NCI-H510A (cell line): ENCODE measurements at places on chromosomes 13 and 19.
A peak's percentile ranks its signal among the peaks of the same experiment; 100 is the strongest.

DNA sequence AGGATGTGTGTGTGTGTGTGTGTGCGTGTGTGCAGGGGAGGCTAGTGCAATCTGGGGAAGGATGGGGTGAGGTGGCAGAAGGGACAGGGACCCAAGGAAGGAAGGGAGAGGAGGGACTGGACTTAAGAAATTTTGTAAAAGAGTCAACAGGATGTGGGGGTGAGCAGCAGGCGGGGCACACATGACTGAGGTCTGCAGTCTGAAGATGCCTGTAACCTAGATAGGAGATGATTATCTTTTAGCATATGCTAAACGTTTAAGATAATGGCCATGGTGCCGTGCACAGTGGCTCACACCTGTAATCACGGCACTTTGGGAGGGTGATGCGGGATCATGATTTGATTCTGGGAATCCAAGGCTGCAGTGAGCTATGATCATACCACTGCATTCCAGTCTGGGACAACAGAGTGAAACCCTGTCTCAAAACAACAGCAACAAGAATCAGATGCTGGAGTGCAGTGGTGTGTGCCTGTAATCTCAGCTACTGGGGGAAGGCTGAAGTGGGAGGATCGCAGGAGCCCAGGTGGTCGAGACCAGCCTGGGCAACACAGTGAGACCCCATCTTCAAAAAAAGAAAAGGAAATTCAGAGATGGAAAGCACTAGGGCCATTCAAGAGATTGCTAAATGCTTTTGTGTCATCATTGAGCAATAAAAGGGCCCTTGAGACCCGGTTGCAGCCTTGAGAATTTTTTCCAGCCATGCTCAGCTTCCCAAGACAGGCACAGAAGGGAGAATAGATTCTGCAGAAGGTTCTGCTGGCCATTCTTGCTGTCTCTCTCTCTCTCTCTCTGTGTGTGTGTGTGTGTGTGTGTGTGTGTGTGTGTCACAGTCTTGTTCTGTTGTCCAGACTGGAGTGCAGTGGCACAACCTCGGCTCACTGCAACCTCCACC is 3.8 kb upstream of the ZNF414 start:
- no peak for DNase-seq

GRCh38 chr13:42373048-42373812 is 101.3 kb downstream of the AKAP11 start:
- DNase-seq: no peak

DNA sequence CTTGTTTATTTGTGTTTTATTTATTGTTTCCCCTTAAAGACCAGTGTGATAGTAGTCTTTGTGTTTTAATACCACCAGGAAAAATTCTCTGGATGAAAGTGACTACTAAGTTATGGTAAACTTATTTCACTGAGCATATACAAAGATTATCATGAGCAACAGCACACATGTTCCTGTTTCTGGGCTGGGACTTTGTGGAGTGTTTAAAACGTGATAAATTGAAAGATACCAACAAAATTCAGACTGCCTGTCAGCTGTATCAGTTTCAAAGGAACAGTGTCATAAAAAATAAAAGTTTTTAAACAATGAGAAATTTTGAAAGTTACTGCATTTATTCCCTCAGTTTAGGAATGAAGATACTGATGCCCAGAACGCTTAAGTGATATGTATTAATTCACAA is 259.4 kb downstream of the DACH1 start:
- no peak for DNase-seq

- no peak for DNase-seq
Measured at GRCh38 chr19:10797078-10797477, 38.9 kb downstream of the TMED1 start.

- no peak for DNase-seq
Measured at GRCh38 chr19:18657590-18658365, 20.9 kb downstream of the KLHL26 start.

DNA sequence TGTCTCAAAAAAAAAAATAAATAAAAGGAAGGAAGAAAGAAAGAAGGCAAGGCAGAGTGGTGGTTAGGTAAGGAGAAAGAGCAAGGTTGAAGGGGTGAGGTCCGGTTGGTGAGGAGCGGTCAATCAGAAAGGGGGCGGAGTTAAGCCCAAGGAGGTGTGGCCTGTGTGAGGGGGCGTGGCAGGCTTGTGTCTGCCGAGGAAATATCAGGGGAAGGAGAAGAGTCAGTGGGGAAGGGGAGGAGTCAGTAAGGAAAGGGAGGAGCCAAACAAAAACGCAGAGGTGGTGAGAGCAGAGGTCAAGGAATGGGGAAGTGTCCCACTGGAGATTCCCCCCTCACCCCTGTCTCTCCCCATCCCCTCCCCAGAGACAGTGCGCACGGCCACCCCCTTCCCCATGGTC is 5.9 kb downstream of the CACNG7 start:
- no peak for DNase-seq

- DNase-seq: no peak
Measured at GRCh38 chr13:113863524-113864272, at the start of gene GAS6. TSS of gene GAS6 (minus strand) at chr13:113864076. CDS start at chr13:113863920, 156 bp downstream.

DNA sequence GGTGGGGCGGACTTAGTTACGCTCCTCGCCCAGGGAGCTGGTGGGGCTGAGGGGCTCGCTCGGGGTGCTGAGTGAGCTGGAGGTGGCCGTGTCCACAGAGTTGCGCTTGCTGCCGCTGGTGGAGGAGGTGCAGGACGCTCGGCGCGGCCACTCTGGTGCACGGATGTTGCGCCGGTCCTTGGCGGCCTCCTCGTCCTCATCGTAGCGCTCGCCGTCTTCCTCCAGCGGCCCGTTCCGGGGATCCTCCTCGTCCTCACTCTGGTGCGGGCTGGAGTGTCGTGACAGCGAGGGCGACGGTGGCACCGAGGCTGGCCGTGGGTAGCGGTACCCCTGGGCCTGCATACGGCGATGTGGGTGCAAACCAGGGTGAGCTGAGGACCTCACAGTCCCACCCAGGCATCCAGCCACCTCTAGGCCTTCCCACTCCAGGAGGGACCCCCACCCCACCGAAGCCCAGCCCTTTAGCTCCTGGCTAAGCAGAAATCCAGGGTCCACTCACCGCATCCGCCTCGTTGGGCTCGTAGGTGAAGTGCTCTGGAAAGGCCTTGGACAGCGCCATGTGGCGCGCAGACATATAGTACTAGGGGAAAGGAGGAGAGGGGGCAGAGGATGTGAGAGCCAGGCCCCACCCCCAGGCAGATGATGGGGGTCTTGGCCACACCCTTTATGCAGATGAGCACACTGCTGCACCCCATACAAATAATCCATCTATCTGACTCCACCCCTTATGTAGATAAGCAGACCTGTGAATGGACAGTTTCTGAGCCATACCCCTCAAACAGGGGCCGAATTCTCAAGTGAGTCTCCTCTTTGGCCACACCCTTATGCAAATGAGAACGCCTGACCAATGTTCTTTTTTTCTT is 4.4 kb downstream of the FTL start:
- DNase-seq: no peak

- no peak for DNase-seq
Measured at GRCh38 chr13:70388935-70389334, 280.7 kb upstream of the KLHL1 start.

DNA sequence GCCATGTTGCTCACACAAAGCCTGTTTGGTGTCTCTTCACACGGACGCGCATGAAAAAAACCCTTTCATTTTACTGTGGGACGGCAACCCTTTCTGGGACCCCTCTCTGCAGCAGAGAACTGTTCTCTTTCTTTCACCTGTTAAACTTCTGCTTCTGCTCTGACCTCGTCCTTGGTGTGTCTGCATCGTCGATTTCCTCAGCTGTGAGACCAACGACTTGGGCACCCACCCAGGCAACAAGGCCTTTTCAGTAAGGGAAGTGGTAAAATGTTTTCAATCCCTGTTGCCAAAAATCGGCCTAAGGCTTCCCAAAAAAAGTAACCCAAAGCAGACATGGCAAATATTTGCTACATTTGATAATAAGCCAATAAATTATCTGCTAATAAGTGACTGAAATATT is 515.3 kb downstream of the IRS2 start:
- no peak for DNase-seq

DNA sequence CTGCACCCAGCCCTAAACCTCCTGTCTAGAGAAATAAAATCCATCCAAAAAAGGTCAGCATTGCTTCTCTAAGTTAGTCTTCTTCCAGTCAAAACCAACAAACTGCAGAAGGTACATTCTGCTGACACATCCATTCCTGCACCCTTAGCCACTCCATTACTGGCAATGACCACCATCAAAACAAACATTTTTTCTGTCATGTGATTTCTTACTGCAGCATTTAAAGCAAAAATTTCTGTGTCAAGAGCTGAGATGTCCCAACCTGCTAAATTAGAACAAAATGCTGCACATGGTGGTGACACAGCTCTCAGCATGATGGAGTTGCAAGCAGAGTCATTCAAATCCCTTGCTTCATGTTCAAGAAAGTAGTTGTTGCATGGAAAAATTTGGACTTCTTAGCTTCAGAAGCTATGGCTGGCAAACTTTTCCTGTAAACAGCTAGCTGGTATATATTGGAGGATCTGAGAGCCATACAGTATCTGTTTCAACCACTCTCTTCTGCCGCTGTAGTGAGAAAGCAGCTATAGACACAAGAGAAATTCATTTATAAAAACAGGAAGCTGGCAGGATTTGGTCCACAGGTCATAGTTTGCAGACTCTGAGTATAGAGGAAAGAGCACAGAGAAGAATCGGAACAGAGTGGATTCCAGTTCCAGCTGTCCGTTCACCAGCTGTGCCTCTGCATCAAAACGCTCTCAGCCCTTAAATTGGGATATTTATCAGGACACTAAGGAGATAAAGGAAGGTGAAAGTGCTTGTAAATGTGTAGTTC is 17.4 kb downstream of the RUBCNL start:
- no peak for DNase-seq

GRCh38 chr13:32124743-32125142 is 93.2 kb downstream of the FRY start:
- DNase-seq: no peak

DNA sequence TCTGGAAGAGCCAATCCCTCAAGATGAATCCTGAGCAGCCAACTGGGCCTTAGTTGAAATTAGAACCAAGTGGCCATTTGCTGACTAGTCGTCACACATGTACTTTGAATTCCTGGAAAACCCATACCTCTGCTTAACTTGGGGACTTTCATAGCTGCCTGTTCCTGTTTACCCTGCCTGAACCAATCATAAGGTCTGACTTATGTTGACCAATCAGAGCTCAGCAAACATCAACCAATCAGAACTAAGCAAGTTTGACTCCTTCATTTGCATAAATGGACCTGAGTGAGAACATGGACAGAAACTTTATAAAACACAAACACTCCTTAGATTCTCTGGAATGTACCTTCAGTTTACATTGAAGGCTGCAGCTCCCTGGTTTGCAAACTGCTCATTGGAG is 50.8 kb downstream of the LATS2 start:
- DNase-seq: no peak

DNA sequence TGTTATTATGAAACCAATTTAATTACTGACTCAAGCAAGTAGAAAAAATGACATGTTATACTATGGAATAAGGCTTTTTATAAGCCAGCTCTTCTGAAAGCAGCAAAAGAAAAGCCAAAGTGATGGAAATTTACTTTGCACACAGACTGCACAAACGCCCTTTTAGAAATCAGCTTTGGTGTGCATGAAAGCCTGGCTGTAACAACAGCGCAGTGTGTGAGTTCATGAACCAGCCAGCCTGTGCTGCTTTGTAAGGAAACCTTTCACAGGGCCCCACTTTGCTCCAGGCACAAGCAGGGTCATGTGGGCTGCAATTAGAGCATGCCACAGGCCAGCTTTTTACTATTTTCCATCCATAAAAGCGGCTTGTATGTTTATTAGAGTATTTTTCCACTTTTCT is 13.6 kb upstream of the IFT88 start:
- DNase-seq: no peak

GRCh38 chr19:31908080-31908479 is 437.3 kb upstream of the ZNF507 start:
- no peak for DNase-seq

DNA sequence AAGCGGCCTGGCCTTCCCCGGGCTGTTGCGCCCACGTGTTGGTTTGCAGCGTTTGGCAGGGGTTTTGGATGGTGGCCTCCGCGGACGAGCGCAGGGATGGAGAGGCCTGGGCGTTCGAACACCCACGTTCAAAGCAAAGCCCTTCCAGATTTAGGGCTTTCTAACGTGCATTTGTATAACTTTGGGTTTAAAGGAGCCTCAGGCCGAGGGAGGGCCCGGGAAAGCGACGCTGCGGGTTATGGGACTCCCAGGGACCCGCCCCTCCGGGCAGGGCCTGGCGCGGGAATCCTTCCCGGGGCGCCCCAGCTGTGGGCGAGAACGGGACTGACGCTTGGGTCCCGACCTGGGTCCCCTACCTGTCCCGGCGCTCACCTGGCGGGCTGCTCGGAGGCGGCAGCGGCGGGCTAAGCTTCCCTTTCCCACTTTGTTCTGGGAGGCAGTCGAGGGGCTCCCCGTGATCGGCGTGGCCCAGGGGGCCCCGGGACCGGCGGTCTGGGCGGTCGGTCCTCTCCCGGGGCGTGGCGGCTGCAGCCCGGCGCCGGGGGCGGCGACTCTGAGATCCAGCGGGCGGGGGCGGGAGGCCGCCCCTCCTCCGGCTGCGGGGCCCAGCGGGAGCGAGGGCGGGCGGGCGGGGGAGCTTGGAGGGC is at the start of gene FBXO17:
TSS of gene FBXO17 (minus strand) at position 529 of the 647 bp plus-strand sequence. CDS start 25,423 bp downstream, outside the sequence.
- peak; percentile 30 for DNase-seq

- no peak for DNase-seq
Measured at GRCh38 chr19:48918801-48919247, 14.7 kb upstream of the DHDH start.

DNA sequence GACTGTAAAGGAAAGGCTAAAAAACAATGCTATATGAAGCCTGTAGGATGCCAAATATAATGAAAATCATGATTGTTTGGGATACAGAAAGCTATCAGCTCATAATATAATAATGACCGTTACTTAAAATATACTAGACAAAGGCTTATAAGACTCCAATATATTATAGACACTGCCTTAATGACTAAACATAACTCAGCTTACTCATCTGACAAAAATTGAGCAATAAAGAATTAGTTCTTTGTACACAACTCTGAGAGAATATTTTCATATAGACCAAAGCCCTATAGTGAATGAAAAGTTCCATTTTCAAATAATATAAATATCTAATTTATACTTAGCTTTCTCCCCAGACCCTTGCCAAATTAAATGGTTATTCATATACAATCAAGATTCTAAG is 283.3 kb downstream of the DIAPH3 start:
- no peak for DNase-seq

DNA sequence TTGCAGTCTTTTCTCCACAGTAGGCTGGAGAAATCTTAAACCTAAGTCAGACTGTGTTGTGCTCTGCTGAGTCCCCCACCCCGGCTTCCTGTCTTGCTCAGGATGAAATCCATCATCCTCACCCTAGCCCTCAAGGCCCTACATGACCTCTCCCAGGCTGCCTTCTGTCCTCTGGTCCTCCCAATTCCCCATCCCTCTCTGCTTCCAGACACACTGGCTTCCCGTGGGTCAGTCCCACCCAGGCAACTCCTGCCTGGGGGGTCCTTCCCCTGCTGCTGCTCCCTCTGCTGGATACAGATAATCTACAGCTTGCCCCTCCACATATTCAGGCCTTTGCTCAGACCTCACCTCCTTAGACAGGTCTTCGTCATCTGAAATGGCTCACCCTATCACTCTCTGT is 18.4 kb upstream of the CBY2 start:
- DNase-seq: no peak

DNA sequence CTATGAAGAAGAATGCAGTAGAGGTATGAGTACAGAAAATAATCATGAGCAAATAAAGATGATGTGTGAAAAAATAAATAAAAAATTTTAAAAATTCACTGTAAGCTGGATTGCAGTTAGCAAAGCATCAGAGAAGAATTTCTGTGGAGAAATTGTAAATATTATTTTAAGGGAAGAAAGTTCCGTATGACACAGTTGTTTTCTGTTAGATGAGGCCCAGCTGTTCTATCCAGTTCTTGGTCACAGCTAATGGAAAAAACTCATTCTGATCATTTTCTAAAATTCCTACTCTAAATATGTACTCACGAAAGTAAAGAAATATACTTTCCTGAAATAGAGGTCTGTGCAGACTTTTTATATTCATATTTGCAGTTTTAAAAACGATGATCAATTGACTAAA is 578.8 kb downstream of the DCT start:
- DNase-seq: no peak
